NCI-H2081 treated with DMSO at 0.1 percent for 48 hours (cell line): ENCODE measurements at places on chromosomes 6 and 20.

- DNase-seq, result no peak
Measured at GRCh38 chr20:1998715-1999114, 4.9 kb upstream of the PDYN start.

GRCh38 chr6:111011360-111012142, 29.7 kb downstream of the RPF2 start:
- DNase-seq, result no peak

DNA sequence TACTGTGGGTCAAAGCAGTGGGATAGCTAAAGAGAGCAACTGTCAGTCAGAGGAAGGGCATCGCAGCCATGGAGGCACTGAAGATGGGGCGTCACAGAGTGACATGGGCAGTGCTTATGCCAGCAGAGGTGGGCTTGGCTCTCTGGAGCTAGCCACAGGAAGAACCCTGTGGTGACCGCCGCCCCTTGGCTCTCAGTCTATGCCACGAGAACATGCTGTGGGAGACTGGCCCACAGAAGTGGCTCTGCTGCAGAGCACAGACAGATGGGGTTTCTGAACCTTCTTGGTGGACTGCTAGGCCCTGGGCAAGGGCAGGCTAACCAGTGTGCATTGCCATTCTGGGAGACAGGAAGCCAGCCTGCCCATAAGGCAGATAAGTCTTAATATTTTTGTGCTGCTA, 290.0 kb upstream of the SUPT3H start:
- DNase-seq, result no peak

GRCh38 chr6:131574686-131575085, 1.7 kb downstream of the ARG1 start:
- no peak for DNase-seq

DNA sequence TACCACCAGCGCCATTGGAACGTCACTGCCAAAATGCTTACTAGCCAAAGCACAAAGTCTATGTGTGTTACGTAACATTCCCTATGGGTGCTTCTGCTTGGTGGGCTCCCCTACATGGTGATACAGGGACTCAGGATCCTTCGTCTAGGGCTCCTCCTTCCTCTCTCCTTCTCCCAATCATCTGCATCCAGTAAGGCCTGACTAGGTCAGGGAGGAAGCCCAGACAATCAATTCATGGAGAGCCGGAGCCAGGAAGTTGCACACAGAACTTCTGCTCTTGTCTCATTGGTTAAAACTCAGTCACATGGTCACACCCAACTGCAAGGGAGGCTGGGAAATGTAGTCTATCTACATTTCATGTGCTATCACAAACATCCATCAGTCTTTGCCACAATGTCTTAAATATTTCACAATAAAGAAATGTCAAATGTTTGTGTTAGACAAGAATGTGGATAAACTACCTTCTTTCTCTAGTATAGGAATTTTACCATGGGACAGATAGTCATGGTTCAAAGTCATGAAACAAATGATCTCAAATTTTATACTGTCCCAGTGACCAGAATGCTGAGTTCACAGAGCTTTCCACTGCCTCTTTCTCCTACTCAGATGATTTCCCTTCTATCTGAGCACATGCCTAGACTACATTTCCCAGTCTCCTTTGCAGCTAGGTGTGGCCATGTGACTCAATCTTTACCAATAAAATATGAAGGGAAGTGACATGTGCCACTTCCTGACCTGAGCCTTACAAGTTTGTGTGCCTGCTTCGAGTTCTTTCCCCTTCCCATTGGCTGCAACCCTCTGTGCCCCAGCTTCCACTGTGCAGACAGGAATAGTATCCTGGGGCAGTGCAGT, 9.3 kb upstream of the KCNK15 start:
- DNase-seq, result no peak

DNA sequence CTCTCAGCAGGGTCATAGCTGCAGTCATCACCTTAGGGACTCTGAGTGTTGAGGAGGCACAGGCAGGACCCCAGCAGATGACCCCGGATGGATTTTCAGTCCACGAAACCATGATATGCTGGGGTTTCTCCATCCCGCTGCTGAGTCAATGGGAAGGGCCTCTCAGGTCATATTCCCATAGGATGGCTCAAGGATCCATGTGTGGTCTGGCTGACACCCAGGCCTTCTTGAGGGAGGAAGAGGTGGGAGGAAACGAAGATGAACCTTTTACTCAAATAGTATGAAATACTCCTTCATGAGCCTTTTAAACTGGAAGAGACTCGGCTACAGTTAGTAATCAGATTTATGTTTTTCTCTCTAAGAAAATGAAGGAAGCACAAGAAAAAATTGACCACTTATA, 10.3 kb upstream of the RALY start:
- no peak for DNase-seq

DNA sequence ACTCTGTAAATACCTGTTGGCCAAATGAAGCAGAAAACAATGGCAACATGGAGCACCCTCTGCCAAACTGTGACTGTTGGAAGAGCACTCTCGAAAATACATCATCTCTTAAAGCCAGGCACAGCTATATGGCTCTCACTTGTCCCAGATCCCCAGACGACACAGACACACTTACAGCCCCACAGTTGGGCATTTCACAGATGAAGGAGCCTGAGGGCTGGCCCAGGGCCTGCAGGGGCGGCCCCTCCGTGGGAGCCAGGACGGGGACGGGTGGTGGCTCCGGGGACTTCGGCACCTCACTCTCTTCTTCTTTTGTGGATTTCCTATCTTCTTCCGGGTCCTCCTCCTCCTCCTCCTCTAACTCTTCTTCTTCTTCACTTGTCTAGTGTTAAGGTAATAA, 18.4 kb upstream of the MRPS10 start:
- DNase-seq, result no peak

DNA sequence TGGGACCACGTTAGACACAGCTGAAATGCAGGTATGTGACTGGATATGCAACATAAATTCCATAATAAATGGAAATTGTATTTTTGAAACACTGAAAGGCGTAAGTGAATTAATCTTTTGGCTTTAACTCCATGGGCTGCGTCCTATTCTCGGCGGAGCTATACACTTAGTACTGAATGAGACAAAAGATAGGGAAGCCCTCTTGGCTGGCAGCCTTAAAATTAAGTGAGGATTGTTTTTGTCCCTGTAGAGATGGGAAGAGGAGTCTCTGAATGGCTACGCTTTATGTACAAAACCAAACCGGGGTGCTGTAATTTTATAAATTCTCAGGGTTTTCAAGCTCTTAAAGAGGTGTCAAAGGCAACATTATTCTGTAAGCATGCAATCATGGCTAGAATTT, 429.8 kb downstream of the QKI start:
- DNase-seq, result no peak

DNA sequence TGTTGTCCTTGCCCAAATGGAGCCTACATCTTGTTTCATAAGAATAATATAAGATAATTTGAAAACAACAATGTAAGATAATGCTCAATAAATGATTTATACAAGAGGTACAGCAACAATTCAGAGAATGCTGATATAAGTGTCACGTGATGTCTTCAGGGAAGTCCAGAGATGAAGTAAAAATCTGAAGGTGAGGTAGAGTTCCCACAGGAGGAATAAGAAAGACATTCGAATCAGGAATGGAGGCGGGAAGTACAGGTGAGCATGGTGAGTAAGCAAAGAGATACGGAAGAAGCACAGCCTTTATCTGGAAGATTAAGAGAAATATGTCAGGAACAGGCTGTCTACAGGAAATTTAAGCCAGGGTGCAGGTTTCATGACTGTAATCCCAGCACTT, 165.9 kb upstream of the MARCKS start:
- DNase-seq, result no peak

DNA sequence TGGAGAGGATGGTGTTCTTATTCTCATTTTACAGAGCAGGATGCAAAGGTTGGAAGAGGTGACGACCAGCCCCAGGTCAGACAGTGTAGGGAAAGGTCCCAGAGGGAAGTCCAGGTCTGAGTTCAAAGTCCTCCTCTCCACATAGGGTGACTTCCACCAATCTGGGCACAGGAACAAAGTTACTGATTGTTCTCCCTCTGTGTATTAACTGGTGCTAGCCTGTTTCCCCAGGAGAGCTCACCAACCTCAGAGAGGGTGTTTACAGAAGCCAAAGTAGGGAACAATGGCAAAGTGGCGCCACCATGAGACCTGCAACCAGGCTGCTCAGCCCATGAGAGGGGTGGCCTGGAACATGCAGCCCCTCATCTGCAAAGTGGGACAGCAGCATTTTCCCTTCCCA, 16.8 kb upstream of the SIRPB1 start:
- DNase-seq, result no peak

GRCh38 chr20:34642009-34642408, 34.9 kb downstream of the PIGU start:
- DNase-seq, result no peak

DNA sequence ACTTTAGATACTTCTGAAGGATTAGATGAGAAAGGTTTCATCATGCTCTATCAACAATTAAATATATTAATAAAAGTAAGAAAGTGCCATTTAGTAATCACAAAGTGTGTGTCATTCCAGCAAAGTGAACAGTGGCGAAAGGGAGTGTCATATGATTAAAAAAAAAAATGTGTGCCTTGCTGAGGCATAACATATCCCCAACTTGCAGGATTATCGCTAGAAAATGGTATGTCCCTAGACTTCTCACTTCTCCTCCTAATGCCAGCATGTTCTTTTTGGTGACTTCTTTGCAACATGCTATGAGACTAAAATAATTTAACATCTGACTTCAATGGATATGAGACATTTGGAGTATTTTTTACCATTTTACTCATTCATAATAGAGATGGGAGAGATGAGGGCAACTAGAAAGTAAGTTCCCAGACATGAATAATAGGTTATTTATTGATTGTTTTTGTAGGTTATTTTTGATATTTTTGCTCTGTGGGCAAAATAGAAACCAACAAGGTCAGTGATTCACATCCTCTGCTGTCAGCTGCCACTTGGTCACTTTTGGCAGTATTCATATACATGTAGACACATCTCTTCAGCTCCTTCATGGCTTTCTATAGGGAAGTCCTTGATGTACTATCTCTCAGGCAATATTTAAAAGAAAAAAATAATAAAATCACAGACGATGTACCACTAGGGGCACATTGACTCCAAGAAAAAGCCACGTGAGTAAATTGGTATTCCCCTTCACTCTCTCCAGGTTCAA, 370.1 kb downstream of the BMP2 start:
- no peak for DNase-seq

GRCh38 chr6:44381739-44382138, 5.8 kb upstream of the CDC5L start:
- no peak for DNase-seq

DNA sequence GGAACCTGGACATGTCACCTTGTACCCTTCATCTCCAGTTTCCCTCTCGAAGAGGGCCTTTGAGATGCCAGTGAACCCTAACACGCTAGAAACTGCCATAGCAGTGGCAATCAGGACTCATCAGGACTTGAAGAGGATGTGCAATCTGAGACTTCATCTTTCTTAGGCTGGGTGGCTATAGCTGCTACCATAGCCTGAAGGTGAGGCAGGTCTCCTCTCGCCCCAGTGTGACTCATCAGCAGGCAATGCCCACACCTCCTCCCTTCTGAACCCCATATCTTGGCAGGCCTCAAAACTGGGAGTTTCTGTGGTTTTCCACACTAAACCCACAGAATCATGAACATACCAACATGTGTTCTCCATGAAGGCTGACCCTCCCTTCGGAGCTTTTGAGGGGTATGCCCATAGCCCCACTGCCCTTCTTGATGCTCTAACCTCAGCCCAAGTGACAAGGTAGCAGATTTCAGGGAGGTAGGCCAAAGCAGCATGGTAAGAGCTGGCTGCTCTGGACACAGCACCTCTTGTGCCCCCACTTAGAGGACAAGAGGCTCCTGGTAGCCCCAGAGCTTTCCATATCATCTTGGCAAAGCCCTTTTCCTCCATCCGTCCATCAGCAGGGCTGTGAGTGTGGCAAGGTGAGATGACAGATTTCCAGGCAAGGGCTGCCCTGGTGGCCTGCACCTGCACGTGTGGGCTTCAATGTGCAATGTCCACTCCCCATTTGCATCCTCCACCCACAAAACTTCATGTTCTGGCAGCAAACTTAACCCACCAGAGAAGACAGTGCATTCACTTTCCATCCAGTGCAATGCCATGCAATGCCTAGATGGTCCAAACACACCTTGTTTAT, 2.6 kb downstream of the BLCAP start:
- DNase-seq, result no peak

GRCh38 chr6:24569811-24570210, 75.0 kb downstream of the ALDH5A1 start:
- DNase-seq, result no peak

- no peak for DNase-seq
Measured at GRCh38 chr6:132132924-132133639, 181.9 kb upstream of the CCN2 start.

- DNase-seq, result no peak
Measured at GRCh38 chr6:66418906-66419305, 711.9 kb upstream of the EYS start.

GRCh38 chr6:136007345-136007744, 155.8 kb downstream of the PDE7B start:
- DNase-seq, result no peak

- DNase-seq, result no peak
Measured at GRCh38 chr20:12695937-12696336, 312.8 kb upstream of the SPTLC3 start.

DNA sequence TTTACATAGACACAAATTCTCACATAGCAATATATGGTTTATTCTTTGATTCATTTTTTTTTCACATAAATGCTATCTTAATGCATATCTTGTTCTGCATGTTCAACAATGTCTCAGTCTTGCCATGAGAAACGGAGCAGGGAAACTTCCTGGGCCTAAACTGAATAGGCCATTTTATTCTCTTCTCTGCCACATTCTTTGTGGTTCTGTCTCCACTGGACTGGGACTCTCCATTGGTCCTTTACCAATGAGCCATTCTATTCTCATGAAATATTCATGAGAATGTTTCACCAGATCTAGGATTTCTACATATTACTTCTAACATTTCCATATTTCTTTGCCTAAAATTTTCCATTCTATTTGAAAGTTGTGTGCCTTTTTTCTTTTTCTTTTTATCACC, 42.8 kb downstream of the LAMA2 start:
- no peak for DNase-seq

DNA sequence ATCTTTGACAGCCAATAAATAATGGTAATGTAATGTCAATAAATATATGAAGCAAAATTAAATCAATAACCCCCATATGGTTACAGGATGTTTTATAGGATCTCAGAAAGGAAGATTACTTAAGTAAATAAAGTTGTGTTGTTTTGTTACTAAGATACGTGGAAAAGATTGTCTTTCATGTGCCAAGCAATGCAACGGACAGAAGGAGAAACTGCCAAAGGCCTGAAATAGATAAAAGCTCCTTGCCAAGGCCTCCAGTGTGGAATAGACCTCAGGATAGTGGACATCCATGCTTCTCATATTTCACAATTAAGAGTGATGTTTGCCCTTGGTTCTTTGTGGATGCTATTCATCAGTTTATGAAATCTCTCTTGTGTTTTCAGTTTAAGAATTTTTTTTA, 16.4 kb upstream of the FNDC1 start:
- DNase-seq, result no peak

DNA sequence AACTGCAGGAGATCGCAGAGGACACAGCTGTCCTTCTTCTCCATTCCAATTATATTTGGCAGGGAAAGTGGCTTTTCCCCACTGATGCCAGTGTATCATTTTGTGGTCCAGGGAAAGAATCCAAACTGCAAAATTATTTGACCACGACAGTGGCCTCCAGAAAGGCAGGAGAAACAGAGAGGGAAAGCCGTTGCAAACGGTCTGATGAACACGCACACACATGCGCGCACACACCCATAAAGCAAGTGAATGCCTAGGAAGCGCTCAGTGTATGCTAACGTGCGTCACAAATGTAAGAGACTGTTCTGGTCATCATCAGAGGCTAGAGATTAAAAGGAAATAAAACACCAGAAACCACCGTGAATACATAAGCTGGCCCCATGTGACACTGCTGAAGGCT, 54.0 kb downstream of the NPEPL1 start:
- no peak for DNase-seq
